ENCODE measurements at places on chromosomes 2 and 18.

- no peak for DNase-seq
These were observed 80.9 kb downstream of the SH3RF3 start for GRCh38 chr2:109209941-109210340.

DNA sequence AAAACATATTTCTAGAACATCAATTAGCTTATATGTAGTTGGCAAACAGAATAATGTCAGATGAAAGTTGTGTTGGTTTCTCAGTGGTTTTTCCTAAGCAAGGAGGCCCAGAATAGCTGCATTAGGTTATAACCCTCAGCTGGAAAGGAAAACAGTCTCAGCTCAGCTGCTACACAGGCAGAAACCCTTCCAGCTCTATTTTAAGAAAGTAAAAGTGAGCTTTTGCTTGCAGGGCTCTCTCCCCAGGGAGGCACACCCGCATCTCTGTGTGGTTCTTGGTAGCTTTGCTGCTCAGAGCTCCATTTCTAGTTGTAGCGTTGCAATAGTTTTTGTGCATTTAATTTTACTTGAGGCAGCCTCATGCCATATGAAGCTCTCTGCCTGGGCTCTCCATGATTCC lies 54.6 kb downstream of the PIKFYVE start:
- DNase-seq, result no peak

DNA sequence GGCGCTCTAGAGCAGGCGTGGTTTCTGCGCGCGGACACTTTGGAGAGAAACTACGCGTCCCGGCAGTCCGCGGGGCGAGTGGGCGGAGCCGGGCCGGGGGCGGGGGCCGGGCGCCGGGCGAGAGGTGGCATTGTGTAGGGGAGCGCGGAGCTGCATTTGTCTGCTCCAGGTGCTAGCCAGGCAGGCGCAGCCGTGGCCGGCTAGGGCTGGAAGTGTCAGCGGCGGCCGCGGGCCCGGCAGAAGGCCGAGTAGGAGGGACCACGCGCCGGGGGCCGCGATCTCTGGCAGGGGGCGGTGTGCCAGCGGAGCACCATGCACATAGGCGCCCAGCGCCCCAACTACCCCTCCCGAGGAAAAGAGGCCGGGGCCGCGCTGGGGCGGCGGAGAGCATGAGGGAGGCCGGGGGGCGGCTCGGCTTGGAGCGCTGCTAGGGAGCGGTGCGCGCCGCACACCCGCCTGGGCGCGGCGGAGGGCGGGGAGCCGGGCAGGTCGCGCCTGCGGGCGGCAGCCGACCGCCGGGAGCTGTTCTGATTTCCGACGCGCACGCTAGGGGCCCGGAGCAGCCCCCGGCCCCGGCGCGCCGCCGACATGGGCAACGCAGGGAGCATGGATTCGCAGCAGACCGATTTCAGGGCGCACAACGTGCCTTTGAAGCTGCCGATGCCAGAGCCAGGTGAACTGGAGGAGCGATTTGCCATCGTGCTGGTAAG lies at the start of gene FMNL2:
Gene FMNL2, plus strand, starts transcription at position 159 of the 710 bp plus-strand sequence.
- DNase-seq, result no peak

GRCh38 chr2:152050915-152051314 lies 47.9 kb downstream of the CACNB4 start:
- DNase-seq, result no peak

- DNase-seq, result no peak
These were observed 37.9 kb upstream of the RPL31 start for GRCh38 chr2:100964222-100964621.

DNA sequence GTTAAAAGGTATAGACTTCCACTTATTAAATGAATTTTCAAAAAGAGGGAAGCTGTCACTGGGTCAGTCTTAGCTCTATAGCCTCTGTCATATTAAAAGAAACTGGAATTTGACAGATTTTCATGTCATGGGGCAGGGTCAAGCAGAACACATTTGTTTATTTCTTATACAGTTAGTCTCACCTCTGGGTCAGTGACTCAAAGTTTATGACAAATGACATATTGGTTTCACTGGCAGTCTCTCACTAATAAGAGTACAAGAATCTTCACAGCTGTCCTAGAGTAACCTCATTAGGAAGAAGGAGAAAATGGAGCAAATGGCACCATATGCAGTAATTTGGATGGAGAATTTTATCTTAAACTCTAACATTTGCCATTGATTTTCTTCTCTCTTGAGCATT lies 63.2 kb downstream of the MBD2 start:
- no peak for DNase-seq

GRCh38 chr18:6482198-6482977 lies 67.7 kb upstream of the L3MBTL4 start:
- no peak for DNase-seq

DNA sequence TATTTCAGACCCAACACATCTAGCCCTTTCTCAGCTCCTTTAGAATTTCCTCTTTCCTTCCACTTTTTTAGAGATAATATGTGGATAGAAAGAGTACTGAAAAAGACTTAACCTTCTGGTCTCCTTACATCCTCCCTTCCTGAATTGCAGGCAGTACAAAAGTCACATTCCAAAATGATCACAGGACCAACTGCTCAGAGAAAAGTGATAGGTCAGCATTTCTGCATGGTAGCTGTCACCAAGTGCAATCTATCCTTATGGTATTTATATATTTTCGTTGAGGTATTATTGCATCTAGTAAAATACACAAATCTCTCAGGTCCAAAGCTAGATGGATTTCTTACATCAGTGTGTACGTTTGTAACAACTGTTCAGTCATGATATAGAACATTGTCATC lies 427.5 kb downstream of the LPIN1 start:
- DNase-seq, result no peak

DNA sequence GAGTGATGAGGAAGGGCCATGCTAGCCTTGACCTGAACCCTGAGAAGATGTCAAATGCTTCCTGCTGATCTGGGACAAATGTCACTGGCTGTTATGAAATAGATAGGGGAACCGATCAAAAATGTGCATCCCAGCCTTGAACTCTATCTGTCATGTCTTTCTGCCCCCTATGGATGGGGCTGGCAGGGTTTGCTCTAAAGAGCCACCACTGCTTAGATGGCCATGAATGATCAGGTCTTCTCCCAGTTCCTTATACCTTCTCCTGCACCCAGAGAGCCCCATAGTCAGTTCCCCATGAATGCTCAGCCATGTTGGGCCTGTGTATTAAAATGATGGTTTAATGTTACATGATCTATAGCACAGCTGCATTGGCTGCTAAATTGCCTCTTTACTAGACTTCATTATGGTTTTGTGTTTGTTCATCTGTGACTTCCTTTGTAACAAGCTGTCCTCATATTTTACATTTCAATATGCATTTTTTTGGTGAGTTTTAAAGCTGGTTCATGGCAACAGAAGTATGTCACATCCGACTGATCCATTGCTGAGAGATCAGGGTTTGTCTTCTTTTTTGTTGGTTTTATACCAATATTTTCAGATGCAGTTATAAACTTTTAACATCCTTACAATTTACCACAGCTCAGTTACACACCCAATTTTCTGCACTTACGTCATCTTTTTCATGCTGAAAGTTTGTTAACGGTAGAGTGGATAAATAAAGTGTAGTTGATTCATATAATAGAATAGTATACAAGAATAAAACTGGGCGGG lies 56.3 kb upstream of the SMAD2 start:
- no peak for DNase-seq

GRCh38 chr2:73069041-73069854 lies 2.3 kb downstream of the SFXN5 start:
- DNase-seq, result no peak

DNA sequence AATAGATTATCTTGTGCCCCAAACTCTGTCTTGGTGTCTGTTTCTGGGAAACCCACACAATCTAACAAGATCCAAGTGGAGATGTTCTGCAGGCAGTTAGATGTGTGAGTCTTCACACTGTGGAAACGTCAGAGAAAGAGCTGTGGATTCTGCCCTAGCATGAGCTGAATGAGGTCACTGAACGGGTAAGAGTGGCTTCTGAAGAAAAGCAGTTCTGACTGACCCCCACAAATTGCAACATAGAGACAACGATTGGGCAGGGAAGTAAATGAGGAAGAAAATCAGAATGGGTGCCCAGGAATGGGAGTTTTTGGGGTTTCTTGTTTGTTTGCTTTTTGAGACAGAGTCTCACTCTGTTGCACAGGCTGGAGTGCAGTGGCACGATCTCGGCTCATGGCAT lies 12.9 kb upstream of the RPL37A start:
- no peak for DNase-seq

- no peak for DNase-seq
These were observed at the start of gene REG3A for GRCh38 chr2:79159653-79160052. REG3A (minus strand) TSS chr2:79159753; CDS start chr2:79159405, 348 bp downstream.

GRCh38 chr2:79576451-79576850 lies 63.6 kb downstream of the CTNNA2 start:
- no peak for DNase-seq

DNA sequence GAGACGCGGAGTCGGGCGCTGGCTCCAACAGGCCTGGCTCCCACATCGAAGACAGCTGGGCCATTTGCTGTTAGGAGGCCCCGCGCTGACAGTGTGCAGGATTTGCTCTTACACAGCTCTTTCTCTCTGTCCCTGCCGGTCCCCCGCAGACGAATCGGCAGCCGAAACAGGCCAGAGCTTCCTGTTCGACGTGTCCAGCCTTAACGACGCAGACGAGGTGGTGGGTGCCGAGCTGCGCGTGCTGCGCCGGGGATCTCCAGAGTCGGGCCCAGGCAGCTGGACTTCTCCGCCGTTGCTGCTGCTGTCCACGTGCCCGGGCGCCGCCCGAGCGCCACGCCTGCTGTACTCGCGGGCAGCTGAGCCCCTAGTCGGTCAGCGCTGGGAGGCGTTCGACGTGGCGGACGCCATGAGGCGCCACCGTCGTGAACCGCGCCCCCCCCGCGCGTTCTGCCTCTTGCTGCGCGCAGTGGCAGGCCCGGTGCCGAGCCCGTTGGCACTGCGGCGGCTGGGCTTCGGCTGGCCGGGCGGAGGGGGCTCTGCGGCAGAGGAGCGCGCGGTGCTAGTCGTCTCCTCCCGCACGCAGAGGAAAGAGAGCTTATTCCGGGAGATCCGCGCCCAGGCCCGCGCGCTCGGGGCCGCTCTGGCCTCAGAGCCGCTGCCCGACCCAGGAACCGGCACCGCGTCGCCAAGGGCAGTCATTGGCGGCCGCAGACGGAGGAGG lies 3.5 kb downstream of the GDF7 start:
- DNase-seq, result no peak

GRCh38 chr2:137806068-137806805 lies 158.0 kb upstream of the HNMT start:
- DNase-seq, result no peak

DNA sequence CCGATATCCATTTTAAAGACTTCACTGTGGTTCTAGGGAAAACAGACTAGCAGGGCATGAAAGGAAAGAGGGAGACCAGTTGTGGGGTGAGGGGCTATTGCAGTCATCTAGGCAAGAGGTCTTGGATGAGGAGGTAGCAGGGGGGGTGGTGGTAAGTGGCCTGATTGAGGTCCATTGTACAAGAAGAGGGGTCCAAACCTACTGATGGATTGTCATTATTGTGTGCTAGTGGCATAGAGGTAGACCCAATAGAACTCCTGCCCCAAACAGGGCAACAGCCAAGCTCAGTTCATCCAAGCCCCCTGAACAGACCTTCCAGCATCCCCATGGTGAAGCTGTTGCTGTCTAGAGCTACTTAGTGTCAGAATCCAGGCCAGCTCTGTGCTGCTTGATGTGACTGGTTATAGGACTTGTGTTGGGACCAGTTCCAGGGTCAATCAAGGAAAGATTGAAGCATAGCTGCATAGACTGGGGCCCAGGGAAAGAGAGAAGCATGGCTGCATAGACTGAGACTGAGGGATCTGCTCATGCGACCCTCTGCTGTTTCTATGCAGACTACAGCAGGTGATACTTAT lies 7.0 kb downstream of the ASAP2 start:
- DNase-seq, result no peak

- DNase-seq, result no peak
These were observed 559.8 kb downstream of the SUCLG1 start for GRCh38 chr2:83899271-83899670.

DNA sequence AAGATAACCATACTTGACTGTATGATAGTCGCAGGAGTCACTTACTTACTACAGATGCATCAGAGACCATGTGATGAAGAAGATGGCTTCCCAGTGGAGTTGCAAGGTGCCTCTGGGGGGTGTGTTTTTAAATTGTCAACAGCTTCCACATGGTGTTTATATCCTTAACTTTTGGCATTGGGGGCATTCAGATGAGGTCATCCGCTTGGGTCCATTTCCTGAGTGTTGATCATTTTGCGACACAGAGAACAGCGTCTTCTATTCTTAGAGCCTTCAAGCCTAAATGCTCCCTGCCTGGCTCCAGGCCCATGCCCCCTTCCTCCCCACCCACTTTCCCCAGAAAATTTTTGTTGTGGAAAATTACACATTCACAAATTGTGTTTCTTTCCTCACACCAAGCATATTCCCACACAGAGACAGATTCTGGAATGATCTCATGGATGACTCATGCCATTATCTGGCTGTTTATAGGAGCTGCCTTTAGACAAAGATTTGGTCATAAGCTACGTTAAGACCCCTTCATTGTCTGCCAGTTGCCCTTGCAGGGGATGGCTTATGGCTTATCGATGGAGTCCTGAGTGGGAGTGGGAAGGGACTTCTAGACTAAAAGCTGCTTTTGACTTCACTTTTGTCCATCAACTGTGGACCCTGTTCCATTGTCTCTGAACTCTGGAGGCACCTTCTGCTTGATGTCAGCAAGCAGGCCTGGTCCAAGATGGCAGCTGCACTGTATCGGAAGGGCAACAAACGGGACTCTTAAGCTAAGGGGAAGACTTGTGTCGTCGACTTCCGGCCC lies 91.8 kb downstream of the CABLES1 start:
- peak; percentile 86 for DNase-seq

DNA sequence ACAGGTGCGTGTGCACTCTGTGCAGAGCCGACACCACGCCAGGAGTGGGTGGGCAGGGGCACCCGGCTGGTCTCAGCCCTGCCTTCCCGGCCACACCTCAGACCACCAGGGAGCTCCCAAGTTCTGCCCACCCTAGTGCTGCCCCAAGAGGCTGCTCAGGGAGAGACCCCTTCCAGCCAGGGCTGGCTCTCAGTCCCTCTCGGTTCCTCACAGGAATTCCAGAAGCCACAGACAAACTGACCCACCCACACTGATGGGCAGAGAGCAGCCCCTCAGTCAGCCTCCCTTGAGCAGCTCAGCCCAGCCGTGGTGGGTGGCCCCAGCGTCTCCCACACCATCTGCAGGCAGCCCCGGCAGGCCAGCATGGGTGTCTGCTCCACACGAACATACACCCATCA lies 33.8 kb downstream of the GPC1 start:
- no peak for DNase-seq

DNA sequence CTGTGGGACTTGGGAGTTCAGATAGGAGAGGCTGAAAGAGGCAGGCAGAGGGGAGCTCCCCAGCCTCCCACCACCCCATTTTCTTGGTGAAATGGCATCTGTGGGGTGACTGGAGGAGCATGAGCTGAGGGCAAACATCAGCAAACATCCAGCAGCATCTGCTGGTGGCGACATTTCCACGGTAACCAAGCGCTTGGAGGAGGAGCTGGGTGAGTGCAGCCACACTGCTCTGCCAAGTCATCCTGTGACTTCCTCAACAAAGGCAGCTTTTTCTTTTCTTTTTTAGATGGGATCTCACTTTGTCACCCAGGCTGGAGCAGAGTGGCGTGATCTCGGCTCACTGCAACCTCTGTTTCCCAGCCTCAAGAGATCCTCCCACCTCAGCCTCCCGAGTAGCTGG lies 5.6 kb downstream of the TXNL4A start:
- DNase-seq, result no peak

GRCh38 chr2:88318956-88319330 lies 133.6 kb downstream of the FOXI3 start:
- DNase-seq, result no peak

- DNase-seq, result no peak
These were observed 68.4 kb upstream of the CTDP1 start for GRCh38 chr18:79611040-79611681.

- DNase-seq, result no peak
These were observed 6.7 kb downstream of the PSMD1 start for GRCh38 chr2:231063347-231063746.
